ENCODE measurements at places on chromosomes 11 and 22.

DNA sequence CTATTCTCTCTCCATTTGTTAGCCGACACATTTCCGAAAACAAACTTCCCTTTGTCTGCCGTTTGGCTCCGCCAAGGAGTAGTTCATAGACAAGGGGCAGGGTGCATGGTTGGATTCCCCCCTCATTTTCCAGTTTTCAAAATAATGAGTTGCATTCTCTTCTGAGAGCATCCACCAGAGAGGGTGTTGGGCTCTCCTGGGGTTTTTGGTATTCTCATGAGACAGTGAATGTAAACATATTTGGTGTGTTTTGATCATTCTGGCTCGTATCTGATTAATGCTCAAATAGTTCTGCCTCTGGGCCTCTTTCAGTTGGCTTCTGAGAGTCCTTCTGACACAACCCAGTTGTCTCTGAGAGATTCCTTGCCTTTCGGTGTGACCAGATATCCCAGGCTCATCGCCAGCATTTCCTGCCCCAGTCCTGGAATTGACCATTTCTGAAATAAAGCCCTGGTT, 21.7 kb downstream of the GRAMD4 start:
- DNase-seq: no peak

- DNase-seq: no peak
Observed at GRCh38 chr11:113587308-113587739, 112.1 kb upstream of the DRD2 start.

GRCh38 chr11:6586434-6587359, 16.7 kb downstream of the RRP8 start:
- no peak for DNase-seq

DNA sequence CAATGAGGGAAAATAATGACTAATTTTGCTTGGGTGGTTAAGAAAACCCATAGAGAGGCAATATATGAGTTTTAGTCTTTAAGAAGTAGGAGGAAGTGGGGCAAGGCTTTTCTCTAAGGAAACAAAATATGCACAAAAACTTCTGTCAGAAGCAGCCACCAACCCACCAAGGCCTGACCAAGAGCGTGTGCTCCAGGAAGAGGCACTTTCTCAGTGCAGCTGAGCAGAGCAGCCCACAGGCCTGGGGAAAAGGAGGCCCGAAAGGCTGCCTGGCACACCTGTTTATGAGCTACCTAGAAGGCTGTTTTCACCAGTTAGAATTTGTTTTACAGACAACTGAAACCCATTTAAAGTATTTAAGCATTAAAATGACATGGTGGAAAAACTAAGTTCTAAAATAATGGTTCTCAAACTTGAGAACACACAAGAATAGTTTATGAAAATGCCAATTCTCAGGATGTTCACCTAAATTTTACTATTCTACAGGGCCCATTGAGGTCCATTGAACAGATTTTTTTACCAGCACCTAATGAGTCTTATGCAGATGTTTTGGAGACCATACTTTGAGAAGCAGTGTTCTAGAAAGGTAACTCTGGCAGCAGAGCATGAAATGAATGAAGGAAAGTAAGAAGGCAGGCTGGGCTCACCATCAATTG, 160.5 kb upstream of the DDI1 start:
- DNase-seq: no peak

- no peak for DNase-seq
Observed at GRCh38 chr11:1453611-1454034, 33.0 kb downstream of the MOB2 start.

GRCh38 chr22:46936378-46936903, 174.0 kb downstream of the TBC1D22A start:
- DNase-seq: no peak

DNA sequence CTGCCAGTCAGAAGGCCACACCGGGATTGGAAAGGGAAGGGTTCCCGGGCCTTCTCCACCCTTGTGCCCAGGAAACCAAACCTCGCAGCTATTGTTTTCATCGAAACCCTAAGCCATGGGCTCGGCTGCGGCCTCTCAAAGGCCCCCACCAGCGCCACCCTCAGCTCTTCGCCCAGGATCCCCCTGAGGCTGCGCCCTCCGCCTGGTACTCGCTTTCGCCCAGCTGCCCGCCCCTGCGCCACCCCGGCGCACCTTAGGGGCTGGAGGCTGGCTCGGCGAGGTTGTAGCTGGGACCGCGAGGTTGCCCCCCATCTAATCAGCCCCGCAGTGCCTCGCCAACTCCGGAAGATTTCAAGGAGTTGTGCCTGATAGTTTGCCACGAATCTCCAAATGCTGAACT, 49.0 kb downstream of the FZD4 start:
- no peak for DNase-seq

GRCh38 chr11:112620621-112621394, 340.4 kb upstream of the NCAM1 start:
- DNase-seq: no peak

DNA sequence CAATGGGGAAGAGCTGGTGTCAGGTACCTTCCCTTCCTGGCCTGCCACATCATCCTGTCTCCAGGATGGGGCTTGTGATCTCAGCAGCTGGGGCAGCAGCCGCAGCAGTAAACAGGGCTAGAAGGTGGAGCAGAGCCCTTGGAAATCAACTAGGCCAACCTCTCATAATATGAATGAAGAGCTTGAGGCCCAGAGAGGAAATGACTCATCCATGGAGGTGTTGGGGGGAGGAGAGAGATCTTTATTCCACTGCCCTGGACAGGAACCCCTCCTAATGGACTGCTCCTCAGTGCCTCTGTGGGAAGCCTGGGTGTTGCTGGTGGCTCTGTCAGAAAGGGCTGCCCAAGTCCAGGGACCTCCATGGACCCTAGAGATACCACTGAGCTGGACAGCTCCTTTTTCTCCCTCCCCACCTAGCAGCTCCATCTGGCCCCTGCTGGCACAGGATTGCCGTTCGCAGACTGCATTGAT, 111.8 kb downstream of the OSBP2 start:
- DNase-seq: no peak

DNA sequence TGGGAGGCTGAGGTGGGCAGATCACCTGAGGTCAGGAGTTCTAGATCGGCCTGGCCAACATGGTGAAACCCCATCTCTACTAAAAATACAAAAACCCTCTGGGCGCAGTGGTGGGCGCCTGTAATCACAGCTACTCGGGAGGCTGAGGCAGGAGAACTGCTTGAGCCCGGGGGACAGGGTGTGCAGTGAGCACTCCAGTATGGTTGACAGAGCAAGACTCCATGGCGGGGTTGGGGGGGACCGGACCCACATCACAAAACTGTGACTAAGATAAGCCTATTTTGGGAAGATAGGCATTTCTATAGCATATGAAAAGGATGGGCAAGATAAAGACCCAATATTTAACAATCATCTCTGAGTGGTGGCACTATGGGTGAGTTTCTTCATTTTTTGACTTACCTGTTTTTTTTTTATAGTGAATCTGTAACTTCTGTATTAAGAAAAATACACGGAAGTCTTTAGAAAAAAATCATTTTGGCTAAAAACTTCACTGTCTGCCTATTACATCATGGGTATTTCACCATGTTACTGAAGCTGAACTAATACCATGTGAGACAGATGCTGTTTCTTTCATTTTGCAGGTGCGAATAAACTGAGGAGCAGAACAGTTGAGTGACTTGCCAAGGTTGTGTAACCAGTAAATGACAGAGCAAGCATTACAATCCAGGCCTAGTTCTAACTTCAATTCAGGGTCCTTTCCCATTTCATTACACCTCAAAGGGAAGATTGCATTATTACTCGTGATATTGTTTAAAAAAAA, 2.5 kb downstream of the CELF1 start:
- DNase-seq: no peak

- DNase-seq: no peak
Observed at GRCh38 chr22:24072361-24072760, 61.3 kb downstream of the CABIN1 start.

- DNase-seq: no peak
Observed at GRCh38 chr11:124190298-124191139, 7.4 kb downstream of the OR10D3 start.

DNA sequence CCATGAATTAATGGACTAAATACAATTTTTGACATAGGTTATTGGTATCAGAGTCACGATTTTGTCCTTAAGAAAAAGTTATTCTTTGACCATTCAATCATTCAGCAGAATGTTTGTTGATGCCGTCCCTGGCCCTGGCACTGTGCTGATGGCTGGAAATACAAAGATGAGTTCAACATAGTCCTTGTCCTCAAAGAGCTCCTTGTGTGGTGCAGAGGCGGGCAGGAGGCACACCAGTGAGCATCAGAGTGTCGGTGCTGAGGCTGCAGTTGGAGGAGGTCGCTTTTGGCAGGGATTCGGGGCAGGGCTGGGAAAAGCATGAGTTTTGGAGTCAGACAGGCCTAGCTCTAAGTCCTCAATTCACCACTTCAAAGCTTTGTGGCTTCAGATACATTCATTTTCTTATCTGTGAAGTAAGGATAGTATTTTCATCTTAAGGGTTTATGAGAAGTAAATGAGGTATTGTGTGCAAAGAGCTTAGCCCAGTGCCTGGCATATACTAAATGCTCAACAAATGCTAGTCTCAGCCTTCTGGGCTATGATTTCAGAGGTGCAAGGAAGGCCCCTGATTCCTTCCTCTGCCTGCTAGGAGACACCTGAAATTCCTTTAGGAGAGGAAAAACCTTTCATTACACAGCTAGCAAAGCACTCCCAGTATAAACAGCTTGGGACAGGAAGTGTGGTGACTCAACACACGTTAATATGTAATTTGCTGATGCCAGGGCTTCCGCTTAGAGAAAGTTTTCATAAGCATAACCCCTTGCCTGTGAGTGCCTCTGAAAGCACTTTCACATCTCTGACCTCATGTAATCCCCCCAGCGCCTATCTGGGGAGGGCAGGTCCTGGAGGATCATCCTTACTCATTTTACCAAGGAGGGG, 113.8 kb downstream of the NECTIN1 start:
- DNase-seq: no peak

GRCh38 chr22:30325065-30325720, 1.5 kb downstream of the TBC1D10A start:
- DNase-seq: no peak

DNA sequence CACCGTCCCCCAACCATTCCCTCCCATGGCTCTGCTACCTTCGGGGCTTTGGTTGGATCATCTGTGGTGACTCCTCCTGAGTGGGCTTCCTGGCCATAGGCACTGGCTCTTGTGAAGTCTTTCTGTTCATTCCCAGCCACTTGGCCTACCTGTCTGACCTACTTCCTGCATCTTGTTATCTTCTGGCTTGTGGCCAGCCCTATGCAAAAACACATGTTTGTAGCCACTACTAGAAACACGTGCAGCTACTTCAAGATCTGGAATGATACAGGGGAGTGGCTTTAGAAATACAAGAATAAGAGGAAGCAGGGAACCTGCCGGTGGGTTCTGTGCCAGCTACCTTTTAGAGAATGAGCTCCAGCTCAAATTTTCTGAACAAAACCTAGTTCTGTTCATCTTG, 20.9 kb downstream of the RCOR2 start:
- no peak for DNase-seq

DNA sequence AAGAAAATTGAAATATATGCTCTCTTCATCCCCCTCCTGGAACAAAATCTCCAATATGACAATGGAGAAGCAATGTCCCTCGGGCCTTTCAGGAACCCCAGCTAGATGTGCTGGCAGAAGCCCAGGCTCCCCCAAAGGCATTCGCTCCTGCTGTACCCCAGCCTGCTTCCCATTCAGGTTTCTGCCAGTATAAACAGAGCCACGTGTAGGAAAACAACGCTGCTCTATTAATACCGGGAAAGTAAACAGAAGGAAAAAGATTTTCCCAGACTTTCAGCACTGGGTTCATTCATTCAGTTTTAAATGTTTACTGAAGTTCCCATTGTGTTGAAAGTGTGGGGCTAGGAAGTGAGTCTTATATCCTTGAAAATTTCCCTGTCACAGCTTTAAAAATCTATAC, 147.1 kb downstream of the CADM1 start:
- DNase-seq: no peak

DNA sequence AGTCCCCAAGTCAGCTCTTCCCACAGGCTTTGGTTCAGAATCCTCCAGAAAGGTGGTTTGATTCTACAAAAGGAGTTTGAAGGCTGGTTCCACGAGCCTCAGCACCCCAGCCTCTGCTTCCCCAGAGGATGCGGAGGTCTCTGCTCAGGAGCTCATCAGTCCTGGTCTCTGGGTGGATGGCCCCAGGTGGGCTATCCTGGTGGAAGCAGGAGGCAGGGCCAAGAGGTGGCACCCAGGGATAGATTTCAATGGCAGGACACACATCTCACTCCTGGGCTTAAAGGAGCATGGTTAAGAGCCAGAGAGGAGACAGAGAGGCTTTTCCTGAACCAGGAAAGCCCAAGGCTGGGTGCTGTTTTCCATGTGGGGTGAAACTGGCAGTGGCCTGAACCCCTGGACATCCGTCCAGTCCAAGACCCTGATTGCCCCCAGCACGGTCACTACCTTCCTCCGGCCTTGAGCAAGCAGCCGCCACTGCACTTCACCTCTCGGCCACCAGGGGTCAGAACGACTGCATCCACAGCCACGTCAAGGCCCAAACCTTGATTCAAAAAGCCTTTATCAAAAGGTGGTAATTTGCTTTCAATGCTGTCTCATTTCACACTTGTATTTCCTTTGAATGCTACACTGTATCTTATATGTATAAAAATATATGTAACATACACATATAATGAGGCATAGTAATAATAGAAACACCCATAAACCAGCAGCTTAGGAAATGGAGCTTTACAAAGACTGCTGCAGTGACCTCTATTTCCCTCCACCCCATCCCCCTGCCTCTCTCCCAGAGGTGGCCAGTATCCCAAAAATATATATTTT, 19.3 kb upstream of the FXYD2 start:
- DNase-seq: peak; percentile 77

DNA sequence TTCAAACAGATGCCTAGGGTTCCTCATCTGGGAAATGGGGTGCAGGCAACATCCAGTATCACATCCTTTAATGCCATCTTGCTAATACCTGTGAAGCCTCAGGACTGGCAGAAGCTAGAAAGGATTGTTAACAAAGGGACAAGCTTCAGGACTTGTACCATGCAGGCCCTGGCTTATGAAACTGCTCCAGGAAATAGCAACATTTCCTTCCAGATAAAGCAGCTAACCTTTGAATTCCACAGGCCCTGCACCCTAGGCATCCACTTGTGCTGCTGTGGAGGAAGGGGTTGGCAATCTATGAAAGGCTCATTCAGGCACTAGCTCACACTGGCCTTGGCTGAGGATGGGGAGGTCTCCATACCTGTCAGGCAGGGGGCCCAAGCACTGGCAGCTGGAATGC, 87.2 kb downstream of the BTBD10 start:
- no peak for DNase-seq

DNA sequence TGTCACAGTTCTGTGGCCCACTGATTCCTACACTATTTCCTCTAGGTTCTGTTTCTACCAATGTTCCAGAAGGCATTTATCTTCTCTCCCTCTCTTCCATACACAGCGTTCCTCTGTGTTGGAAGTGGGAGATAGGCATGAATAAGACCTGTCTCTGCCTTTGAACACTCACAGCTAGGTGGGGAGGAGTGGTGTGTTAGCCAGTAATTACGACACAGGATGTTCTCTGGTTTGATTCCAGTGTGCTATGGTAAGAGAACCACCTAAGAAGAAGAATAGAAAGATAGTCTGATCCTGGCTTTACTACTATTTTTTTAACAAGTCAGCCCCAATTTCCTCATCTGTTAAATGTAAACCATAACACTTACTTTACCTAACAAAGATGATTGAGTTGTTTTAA, 200.2 kb upstream of the MTMR2 start:
- no peak for DNase-seq

GRCh38 chr11:58497951-58498350, 10.0 kb downstream of the OR5B21 start:
- DNase-seq: no peak
